NCI-H2081 treated with DMSO at 0.1 percent for 48 hours (cell line): ENCODE measurements at places on chromosomes 2 and 18.

DNA sequence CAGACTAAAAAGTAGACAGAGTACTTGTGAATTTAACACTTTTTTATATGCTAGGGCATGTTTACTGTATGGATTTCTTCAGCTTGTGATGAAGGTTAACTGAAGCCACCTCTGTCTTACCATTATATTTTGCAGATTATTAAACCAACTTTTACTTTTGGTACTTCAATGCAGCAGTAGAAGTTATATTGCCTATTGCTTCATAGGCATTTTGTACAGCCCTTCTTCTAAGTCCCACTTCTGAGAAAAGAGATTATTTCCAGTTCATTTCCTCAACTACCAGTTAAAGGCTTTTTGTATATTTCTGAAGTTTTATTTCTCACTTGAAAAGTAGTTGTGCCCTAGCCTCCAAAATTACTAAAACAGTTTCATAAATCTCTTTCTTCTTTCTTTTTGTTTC lies 256.4 kb upstream of the FBXO11 start:
- DNase-seq, result no peak

DNA sequence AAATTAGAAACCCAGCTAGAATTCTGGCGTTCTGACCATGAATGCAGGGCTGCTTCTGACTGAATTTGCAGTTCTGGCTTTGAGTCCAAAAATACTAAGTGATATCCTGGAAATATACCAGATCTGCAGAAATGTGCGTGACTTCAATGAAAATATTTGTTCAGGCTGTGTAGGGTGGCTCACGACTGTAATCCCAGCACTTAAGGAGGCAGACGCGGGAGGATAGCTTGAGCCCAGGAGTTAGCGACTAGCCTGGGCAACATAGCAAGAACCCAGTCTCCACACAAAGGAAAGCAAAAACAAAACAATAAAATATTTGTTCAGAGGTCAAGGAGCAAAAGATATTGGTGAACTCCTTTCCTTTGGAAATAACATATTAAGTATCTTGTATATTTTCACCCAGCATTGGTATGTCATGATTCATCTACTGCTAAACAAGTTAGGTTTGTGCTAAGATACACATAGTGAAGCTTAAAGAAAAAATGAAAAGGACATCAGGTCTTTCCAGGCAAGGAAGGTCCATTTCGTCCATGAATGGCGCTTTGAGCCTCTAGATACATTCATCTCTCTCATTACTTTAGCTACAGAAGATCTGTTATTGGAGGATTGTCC lies 239.2 kb downstream of the CMPK2 start:
- no peak for DNase-seq

DNA sequence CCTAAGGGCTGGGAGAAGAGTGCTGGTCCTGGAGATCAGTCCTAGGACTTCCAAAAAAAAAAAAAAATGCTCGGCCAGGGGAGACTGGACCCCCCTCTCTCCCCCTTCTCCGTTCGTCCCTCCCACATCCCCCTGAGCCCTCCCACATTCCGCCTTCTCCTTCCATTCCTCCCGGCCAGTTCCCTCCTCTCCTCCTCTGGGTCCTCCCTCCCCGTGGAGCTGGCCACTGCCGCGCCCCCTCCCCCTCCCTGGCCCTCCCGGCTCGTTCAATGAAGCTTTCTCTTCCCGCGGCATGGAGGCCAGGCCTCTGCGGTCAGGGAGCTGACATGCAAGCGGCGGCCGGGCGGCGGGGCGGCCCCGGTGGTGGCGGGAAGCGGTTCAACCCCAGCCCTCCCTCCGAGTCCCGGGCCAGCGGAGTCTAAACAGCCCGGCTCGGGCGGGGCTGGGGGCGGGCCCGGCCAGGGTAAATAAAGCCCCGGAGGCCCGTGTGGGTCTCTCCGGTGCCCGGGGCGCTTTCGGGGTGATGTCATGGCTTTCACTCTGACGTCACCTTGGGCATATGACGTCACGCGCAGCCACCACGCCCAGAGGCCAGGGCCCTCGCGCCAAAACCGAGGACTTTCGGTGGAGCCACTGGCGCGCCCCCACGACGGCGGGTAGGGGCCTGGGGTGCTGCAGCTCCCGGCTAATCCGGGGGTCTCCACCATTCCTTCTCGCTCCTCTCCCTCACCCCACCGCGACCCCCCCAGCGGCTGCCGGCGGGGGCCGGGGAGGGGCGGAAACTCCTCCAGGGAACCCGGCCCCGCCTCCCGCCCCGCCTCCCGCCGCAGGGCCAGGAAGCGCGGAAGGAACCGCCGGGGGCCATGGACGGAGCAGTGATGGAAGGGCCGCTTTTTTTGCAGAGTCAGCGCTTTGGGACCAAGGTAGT lies at the start of the genes DOK1 and LOXL3:
Gene DOK1 (plus strand): TSS at position 829 of the 928 bp plus-strand sequence. CDS start 35 bp downstream, at position 864.
Gene LOXL3 (minus strand): TSS at position 51 of the 928 bp plus-strand sequence. CDS start 1,308 bp downstream, outside the sequence.
- DNase-seq, result no peak

GRCh38 chr2:16123421-16123820 lies 183.1 kb downstream of the MYCN start:
- no peak for DNase-seq

GRCh38 chr2:196233805-196234475 lies 62.6 kb upstream of the STK17B start:
- DNase-seq, result no peak

DNA sequence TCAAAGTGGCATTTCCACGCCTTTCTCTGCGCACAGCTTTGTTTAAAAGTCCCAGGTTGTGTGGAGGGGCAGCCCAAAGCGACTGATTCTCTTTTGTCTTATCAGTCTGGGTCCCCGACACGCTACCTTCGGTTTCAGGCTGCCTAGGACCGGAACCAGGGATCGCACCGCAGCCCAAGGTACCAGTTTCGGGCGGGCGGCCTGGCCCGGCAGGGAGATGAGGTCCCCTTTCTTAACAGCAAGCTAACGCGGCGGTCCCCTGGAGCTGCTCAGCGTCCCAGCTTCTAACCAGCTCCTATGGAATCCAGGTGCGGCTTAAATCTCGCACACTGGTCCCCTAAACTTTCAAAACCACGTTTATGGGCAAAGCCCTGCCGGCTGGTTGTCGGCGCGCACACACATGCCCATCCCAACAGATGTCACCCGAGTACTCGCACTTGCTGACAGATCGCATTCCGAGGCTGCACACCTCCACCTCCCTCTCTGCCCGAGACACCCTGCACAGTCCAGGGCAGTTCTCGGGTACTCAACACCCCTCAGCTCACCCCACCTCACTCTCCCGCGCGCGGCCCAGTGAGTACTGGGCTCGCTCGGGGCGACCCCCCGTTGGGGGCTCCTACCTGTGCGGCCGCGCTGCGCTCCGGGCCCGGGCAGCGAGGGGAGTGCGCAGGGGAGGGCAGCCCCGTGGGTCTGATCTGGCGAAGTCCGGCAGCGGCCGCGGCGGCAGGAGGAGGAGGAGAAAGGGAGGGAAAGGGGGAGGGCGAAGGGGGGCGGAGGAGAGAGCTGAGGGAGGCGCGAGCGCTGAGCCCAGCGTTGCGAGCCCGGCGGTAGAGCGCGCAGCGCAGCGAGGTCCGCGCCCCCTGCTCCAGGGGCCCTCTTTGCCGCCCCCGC lies at the start of gene EFEMP1:
Gene EFEMP1 (minus strand): TSS at position 692 of the 891 bp plus-strand sequence. CDS start 1,342 bp downstream, outside the sequence.
- no peak for DNase-seq
